ENCODE measurements at places on chromosomes 2 and 18.

GRCh38 chr2:30679426-30680088, 127.7 kb downstream of the CAPN13 start:
- H3K27ac ChIP-seq, result no peak overlapping the region
- no peaks in the 10 kb centered on the region for H3K36me3 ChIP-seq
- H3K27me3 ChIP-seq, result peaks cover 8% of the 10 kb centered on the region
- DNase-seq, result no peak

DNA sequence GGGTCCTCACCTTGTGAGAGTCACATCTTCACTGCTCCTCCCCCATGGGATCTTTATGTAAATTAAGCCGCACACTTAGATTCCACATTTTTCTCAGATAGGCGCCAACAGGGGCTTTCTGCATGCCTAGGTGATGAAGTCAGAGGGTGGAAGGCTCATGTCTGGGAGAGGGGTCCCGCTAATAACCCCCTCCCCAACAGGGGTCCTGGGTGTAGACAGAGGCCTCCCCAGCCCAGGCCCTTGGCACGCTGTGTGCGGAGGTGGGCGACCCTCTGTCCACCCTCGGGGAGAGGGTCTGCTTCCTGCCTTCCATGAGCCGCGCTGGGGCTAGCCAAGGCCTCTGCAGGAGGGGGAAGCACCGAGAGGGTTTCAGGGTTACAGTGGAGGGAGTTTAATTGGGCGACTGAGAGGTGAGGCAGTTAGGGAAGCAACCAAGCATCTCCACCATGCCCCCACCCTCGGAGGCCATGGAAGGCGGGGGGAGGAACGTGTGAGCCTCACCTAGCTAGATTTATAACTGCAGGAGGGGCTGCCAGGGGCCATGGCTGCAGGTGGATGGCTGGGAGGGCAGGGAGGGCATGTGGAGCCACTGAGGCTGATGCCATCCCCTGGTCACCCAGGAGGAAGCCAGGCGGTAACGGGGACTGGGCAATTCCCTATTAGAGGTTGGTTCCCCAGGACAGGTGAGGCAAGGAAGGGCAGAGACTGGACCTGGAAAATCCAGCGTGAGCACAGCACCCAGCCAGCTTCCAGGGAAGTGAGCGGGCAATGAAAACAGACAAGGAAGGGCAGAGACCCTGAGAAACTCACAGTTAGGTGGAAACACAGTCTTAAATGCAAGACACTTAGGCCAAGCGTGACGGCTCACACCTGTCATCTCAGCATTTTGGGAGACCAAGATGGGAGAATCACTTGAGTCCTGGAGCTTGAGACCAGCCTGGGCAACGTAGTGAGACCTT, 7.7 kb upstream of the PXDN start:
- H3K27ac ChIP-seq, result no peak overlapping the region
- H3K36me3 ChIP-seq, result no peaks in the 10 kb centered on the region
- no peak for DNase-seq

- H3K4me3 ChIP-seq, result no peak overlapping the region
- H3K27ac ChIP-seq, result no peak overlapping the region
- no peaks in the 10 kb centered on the region for H3K4me1 ChIP-seq
- DNase-seq, result no peak
- peaks cover 1% of the 10 kb centered on the region for H3K27me3 ChIP-seq
- H3K36me3 ChIP-seq, result no peaks in the 10 kb centered on the region
Measured at GRCh38 chr18:37450434-37451132, 115.0 kb downstream of the CELF4 start.

DNA sequence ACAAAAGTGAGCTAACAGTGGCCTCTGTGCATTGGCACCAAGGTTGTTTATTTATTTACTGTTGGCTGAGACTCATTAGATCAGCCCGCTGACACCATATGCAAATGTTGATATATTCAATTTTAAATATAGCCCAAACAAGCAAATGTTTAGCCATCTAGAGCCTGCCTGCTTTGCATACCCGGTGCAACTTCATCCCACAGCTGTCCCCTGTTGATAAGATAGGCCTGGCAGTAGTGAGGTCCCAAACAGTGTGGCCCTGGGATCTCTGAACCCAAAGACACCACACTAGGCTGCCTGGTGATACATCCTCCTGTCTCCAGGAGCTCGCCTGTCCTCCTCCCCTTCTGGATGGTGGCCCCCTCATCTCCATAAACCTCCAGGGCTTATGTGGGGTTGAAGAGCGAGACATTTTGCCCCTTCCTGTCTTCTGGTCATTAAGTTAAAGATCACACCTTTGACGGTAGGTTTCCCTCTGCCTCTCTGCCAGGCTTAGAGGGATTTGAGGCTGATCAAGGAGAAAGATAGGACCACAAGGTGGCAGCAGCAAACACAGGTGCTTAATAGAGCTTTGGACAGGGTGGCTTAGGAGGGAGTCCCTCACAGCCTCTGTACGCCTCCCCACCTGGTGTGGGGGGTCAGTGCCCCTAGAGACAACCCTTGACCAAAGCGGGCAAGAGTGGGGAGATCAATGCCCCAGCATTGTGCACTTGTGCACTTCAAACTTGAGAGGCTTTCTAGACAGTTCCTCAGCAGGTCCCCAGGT, 23.7 kb upstream of the MYO5B start:
- H3K4me3 ChIP-seq, result no peak overlapping the region
- H3K36me3 ChIP-seq, result no peaks in the 10 kb centered on the region
- DNase-seq, result peak; percentile 8
- no peak overlapping the region for H3K27ac ChIP-seq
- peaks cover 14% of the 10 kb centered on the region for H3K27me3 ChIP-seq

- H3K27me3 ChIP-seq, result no peaks in the 10 kb centered on the region
- DNase-seq, result no peak
- no peaks in the 10 kb centered on the region for H3K4me1 ChIP-seq
Measured at GRCh38 chr2:138707392-138708074, 72.7 kb downstream of the NXPH2 start.

DNA sequence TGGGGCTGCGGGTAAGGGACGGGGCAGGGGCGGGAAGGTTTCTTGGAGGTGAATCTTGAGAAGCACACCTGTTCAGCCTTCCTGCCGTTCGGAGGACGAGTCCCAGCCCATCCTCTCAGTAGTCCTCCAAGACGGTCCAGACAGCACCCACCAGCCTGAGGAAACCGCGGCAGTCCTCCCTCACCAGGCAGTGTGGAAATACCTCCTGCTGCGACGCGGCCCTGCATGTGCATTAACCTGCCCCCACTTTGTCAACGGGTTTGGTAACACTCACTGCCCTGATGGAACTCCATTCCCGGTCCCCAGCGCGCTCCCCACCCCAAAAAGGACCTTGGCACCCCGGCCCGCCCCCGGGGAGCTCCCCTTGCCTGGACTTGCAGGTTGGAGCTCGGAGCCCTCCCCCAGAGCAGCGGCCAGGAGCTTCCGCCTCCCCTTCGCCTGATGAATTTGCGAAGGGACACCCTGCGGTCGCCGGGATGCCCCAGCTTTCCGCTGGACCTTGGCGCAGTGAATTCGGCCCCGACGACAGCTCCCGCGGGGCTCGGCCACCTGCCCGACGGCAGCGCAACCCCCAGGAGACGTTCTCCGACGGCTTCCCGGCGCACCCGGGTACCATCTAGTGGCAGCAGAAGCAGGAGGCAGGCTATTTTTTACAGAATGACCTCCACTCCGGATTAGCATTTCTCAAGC, 31.5 kb downstream of the ACVR1C start:
- DNase-seq, result peak; percentile 47
- no peaks in the 10 kb centered on the region for H3K36me3 ChIP-seq
- H3K4me3 ChIP-seq, result peak overlapping the region; percentile 63
- no peak overlapping the region for H3K27ac ChIP-seq
- peaks cover 7% of the 10 kb centered on the region for H3K4me1 ChIP-seq
- H3K27me3 ChIP-seq, result peaks cover 39% of the 10 kb centered on the region

GRCh38 chr2:220279840-220280239, 652.4 kb downstream of the SLC4A3 start:
- H3K27me3 ChIP-seq, result peaks cover 2% of the 10 kb centered on the region
- no peak overlapping the region for H3K27ac ChIP-seq
- DNase-seq, result no peak
- no peaks in the 10 kb centered on the region for H3K4me1 ChIP-seq
- H3K36me3 ChIP-seq, result no peaks in the 10 kb centered on the region
- no peak overlapping the region for H3K4me3 ChIP-seq

- H3K4me1 ChIP-seq, result no peaks in the 10 kb centered on the region
- H3K36me3 ChIP-seq, result no peaks in the 10 kb centered on the region
- no peak overlapping the region for H3K27ac ChIP-seq
- DNase-seq, result no peak
- H3K4me3 ChIP-seq, result no peak overlapping the region
Measured at GRCh38 chr2:191580581-191580980, 97.4 kb upstream of the NABP1 start.

DNA sequence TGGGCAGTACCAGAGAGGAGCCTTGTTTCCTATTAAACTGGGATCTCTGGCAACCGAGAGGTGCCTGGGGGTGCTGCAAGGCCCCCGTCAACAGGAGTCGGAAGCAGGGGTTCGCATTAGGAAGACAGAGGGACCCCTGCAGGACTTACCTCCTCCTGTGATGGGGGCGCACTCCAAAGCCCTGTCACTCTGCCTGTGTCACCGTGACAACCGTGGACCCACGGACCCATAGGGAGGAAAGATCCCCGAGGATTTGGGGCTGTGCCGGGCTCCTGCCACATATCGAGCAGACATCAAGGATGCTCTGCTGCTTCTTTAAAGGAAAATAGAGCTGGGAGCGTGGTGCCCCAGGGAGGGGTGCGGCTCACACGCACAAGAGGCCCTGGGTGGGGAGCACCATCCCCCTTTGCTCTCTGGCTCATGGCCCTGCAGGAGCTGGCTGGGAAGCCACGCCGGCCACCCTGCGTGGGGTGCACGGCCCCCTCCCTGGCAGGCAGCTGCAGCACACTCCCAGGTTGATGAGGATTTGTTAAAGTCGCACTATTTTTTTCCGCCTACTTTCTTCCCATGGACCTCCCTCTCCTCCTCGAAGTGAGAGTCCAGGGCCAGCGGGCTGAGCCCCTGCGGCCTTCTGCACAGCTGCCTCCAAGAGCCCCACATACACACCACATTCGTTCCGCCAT, 167.5 kb downstream of the TWIST2 start:
- H3K4me3 ChIP-seq, result no peak overlapping the region
- H3K4me1 ChIP-seq, result no peaks in the 10 kb centered on the region
- H3K36me3 ChIP-seq, result no peaks in the 10 kb centered on the region
- no peak overlapping the region for H3K27ac ChIP-seq
- no peaks in the 10 kb centered on the region for H3K27me3 ChIP-seq

- no peak overlapping the region for H3K4me3 ChIP-seq
- no peak overlapping the region for H3K27ac ChIP-seq
- no peaks in the 10 kb centered on the region for H3K27me3 ChIP-seq
- H3K4me1 ChIP-seq, result no peaks in the 10 kb centered on the region
Measured at GRCh38 chr2:79721966-79722365, 209.1 kb downstream of the CTNNA2 start.

DNA sequence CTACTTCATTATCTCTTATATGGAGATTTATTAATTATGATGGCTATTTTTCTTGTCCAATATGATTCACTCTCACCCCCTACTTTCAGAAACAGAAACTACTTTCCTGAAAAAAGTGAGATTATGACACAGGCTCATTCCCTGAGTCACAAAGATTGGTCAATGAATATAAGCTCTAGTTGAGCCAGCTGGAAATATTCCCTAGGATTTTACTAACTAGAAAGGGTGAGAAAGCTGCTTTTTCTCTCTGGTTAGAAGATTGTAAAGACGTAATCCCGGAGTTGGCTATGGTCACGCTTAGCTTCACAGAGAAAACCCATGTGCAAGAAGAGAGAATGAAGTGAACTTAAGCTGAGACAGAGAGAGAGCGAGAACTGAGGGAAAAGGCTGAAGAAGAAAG, 223.7 kb upstream of the SMAD7 start:
- H3K4me1 ChIP-seq, result peaks cover 45% of the 10 kb centered on the region
- DNase-seq, result no peak
- no peak overlapping the region for H3K27ac ChIP-seq
- H3K36me3 ChIP-seq, result peaks cover 5% of the 10 kb centered on the region
- no peaks in the 10 kb centered on the region for H3K27me3 ChIP-seq

- H3K4me1 ChIP-seq, result peaks cover 11% of the 10 kb centered on the region
- no peak for DNase-seq
- H3K4me3 ChIP-seq, result no peak overlapping the region
- H3K27ac ChIP-seq, result no peak overlapping the region
- peaks cover 2% of the 10 kb centered on the region for H3K36me3 ChIP-seq
- H3K27me3 ChIP-seq, result peaks cover 9% of the 10 kb centered on the region
Measured at GRCh38 chr2:37705191-37705590, 33.7 kb upstream of the CDC42EP3 start.

GRCh38 chr2:182300608-182301007, 126.2 kb downstream of the PDE1A start:
- H3K36me3 ChIP-seq, result no peaks in the 10 kb centered on the region
- H3K4me1 ChIP-seq, result no peaks in the 10 kb centered on the region
- H3K27me3 ChIP-seq, result no peaks in the 10 kb centered on the region

- no peaks in the 10 kb centered on the region for H3K4me1 ChIP-seq
- H3K36me3 ChIP-seq, result peaks cover 38% of the 10 kb centered on the region
- no peak for DNase-seq
Measured at GRCh38 chr2:55555977-55556376, 36.5 kb downstream of the CFAP36 start.

DNA sequence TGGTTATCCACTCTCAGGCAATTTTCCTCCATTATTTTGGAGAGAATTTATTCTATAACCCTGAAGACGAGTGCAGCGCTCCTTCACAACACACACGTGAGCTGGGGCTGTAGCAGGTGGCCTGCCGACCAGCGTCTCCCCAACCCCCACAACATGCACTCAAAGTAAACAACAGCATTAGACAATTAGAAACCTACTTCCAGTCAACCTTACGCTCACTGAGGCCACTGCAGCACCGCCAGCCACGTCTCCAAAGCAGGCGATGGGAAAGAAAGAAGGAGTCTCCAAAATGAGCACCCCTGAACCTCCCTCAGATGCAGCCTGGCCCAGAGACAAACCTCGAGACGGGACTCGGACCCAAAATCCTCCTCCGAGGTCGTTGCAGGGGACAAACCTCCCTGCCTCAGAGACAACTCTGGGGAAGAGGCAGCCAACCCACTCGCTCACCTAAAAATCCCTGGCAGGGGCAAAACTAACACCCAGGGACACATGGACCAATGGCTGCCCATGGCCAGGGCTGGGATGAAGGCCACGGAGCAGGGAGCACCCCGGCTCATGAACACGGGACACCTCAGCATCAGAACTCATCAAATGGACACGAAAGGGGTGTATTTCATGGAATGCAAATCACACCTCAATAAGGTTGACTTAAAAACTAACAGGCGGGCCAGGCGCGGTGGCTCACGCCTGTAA, 2.6 kb downstream of the SLC66A2 start:
- no peaks in the 10 kb centered on the region for H3K27me3 ChIP-seq
- H3K36me3 ChIP-seq, result peaks cover 13% of the 10 kb centered on the region
- H3K4me1 ChIP-seq, result peaks cover 41% of the 10 kb centered on the region
- no peak for DNase-seq
- H3K27ac ChIP-seq, result no peak overlapping the region

DNA sequence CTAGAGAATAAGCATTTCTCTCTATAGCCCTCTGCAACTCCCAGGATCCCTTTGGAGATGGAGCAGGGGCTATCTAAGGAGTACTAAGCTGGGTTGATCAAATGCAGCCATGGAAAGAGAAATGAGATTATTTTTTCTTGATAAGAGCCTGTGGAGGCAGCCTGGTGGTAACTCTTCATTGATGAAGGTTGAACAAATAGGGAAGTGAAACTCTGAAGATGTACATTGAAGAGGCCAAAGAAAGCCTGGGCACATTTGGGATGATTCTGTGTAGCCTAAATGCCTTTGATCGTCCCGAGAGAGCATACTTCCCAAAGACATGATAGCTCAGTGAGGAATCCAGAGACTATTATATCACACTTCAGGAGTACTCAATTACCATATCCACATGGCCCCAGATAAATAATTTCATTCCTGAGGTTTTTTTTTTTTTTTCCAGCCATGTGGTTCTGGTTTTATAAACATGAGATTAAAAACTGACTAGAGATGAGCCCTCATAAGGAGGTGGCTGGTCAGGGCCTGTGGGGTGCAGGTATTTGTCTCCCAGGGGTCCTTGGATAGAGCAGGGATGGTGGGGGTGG, 192.5 kb downstream of the TPGS2 start:
- H3K27ac ChIP-seq, result no peak overlapping the region
- no peak for DNase-seq
- no peaks in the 10 kb centered on the region for H3K4me1 ChIP-seq
- H3K27me3 ChIP-seq, result peaks cover 3% of the 10 kb centered on the region
- no peak overlapping the region for H3K4me3 ChIP-seq

Measured in activated T-helper 1 cell treated with anti-CD3 and anti-CD28 coated beads, Interleukin-12 subunit alpha, Interleukin-12 subunit beta, Interleukin-2, Interleukin-4 antibody, amounts not matched to agents 30 ng/mL and 10 ng/mL and 1 ng/mL, durations not matched to agents 14 hours and 24 hours and 36 hours (primary cell).